ENCODE measurements at places on chromosomes 7 and 10. TPM values are rescaled to one million over a fixed set of nuclear protein-coding genes. Genes with fewer than 3 reads are reported as not detected.

NKX1-2 gene
- not detected for total RNA-seq

CSTF2T gene
- 20.1 TPM for total RNA-seq

ADAM22 gene
- 0.86 TPM for total RNA-seq

OPN1SW gene
- total RNA-seq = not detected

CACNA2D1 gene
- total RNA-seq = 31.0 TPM

GRM3 gene
- not detected for total RNA-seq

PLAC9 gene
- total RNA-seq = 2.3 TPM

FEZF1 gene
- total RNA-seq = not detected

NPY4R gene
- not detected for total RNA-seq

ZCWPW1 gene
- total RNA-seq = 0.98 TPM
